ENCODE measurements at places on chromosomes 7 and 10.

- no peak for DNase-seq
Measured at GRCh38 chr7:98978672-98979071, 100.3 kb downstream of the TRRAP start.

DNA sequence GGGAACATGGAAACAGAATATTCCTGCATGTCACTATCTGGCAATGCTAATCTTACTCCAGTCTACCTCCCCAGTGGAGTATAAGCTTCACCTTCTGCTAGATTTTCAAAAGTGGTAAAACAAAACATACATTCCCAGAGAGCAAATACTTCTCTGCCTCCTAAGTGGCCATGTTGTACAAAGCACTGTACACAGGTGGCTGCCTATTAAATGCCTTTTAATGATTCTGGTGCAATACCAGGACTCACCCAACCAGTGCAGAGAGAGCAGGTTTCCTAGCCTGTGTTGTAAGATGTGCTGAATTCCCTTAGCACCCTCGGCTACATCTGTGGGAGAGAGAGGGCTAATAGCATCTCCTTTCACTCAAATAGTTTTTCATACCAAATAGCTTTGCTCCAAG is 684.3 kb upstream of the NRP1 start:
- no peak for DNase-seq

- DNase-seq: no peak
Measured at GRCh38 chr10:59508296-59508695, 145.9 kb upstream of the FAM13C start.

DNA sequence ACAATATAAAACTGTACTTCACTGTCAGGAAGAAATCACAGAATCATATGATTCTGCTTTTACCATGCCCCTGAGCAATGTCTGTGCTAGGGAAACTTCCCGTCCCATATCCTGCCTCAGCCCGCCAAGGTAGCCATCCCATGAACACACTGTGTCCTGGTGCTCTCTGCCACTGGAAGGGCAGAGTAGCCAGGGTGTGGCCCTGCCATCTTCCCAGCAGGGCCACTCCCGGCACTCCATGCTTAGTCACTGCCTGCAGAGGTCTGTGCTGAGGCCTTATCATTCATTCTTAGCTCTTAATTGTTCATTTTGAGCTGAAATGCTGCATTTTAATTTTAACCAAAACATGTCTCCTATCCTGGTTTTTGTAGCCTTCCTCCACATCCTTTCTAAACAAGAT is 31.8 kb downstream of the AP3M1 start:
- no peak for DNase-seq

GRCh38 chr10:106534441-106534840 is 630.1 kb downstream of the SORCS1 start:
- DNase-seq: no peak

DNA sequence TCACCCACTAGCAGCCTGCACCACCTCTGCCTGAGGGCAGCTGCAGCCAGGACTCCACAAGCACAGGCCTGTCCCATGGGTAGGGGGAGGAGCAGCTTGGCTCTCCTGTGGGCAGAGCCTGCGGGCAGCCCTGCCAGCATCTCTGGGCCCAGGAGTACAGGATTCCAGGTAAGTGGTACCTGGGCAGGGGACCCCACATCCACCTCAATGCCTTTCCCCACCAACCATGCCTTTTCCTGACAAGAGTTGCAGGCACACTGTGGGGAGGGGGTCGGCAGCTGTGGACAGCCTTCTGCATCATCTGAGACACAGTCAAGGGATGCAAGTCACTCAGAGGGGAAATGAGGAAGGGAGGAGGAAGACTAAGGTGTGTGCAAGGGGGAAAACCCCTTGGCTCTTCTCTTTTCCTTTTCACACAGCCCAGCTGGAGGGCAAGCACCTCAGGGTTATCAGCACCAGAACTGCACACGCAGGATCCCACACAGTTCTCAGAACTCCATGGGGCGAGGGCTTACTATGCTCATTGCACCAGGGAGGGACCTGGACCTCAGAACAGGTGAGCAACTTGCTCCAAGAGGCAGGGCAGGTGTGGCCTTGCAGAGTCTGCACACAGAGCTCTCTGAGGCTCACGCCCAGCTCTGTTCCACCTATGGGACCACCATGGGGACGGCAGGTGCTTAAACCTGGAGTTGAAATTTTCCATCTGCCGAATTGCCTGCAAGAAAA is 16.5 kb upstream of the ANTXRL start:
- DNase-seq: no peak

DNA sequence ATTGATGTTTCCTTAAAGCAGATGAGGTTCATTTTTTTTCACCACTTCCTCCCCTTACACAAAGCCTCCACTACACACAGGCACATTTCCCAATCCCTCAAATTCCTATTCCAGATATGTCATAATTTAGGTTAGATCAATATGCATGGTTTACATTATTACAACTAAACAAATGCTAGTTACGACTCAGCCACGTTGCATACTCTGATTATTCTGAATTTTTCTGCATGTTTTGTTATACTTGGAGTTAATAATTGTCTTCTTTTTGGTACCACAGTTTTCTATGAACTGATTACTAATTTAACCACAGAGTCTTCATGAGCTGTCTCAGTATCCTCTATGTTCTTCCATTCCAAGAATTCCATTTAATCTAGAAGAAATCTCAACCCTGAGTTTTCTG is 4.4 kb upstream of the BICC1 start:
- DNase-seq: no peak
